ENCODE measurements at places on chromosomes 13 and 19.

DNA sequence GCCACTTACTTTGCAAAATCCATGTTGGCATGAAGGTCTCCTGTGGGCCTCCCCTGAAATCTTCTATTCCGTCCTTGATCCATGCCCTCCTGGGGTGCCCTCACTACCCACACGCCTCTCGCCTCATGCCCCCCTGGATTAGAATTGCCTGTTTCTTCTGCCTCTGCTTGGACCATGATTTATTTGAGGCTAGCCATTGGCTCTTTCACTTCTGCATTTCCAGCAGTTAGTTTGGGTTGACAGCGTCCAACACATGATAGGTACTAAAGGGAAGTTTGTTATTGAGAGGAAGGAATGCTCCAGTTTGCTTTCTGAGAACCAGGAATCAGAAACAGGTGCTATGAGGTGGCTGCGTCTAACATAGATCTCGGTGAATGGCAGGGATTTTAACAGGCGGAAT, 30.5 kb upstream of the TPTE2 start:
- no peak for DNase-seq

DNA sequence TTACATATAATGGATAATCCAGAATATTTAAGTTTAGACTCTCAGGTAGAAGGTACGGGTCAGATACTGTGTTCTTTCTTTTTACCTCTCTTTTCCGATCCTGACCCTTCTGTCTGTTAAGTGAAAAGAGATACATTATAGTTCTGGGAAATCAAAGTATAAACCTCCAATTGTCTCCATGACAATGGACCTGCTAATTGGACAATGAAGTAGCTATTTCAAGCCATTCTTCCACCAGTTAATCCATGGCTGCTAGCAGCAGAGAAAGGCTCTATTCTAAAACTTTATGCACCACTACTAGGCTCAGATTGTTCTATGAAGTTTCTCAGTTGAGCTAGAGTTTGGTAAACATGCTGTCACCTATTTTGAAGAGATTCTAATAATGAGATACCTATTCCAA, 8.3 kb upstream of the NBEA start:
- no peak for DNase-seq

GRCh38 chr13:27665333-27665732, 43.6 kb downstream of the POLR1D start:
- no peak for DNase-seq

GRCh38 chr13:44368599-44369368, 4.8 kb upstream of the SERP2 start:
- no peak for DNase-seq

- DNase-seq, result no peak
These were observed 22.4 kb downstream of the RFXAP start for GRCh38 chr13:36841391-36841790.

- DNase-seq, result no peak
These were observed 21.1 kb downstream of the ELL start for GRCh38 chr19:18500799-18501198.

DNA sequence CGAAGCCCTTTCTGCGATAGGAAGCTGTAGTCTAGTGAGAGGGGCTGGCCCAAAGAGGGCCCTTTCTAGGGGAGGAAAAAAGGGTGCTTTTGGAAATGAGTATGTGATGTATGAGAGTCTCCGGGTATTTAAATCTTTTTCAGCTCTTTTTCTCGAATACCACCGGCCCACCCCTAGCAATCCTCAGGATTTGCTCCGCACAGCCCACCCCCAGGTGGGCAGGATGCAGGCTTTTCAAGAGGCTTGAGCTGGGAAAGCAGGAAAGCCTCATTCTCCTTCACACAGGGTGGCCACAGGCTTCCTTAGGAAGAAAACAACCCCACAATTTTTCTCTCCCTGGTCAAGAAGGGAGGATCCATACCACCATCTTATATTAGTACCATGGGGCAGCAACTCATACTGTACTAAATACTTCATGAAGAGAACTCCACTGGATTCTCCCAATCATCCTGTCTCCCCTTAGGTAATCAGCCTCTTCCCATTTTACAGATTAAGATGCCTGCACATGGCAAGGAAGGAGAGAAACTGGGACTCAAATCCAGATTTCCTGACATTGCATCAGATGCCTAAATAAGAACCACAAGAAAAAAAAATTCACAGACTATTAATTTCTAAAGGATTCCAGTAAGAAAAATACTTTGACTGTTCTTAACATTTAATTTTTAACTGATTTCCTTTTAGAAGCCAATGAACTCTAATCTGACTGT, 84.4 kb downstream of the STK24 start:
- DNase-seq, result no peak

DNA sequence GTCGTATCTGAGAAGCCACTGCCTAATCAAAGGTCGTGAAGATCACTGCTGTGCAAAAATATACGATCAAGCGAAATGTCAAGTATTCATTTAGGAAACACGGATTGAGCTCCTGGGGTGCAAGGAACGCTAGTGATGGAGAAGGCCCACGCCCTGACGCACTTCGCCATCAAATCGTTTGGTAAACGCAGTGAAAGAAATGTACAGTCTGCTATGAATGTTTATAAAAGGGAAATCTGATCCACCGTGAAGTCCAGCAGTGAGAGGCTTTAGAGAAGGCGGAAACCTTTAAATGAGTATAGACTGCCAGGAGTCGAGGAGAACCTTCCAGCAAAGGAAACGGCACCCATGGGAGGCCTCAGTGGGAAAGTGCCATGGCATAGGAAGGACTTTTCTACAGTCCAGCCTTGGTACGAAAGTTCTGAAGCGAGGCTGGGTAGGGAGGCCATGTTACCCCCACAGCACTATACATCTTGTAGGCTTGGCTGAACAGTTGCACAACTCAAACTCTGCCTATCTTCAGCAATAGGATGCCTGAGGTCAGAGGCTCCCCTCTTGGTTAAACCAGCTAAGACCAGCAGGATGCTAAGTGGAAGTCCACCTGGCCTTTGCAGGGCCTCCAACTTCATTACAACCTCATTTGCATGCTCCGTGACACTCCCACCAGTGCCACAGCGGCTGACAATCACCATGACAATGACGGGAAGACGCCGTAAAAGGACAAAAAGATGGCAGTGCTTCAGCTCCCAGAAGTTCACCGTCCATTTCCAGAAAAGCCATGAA, 20.4 kb downstream of the PCID2 start:
- DNase-seq, result no peak

- no peak for DNase-seq
These were observed 123.6 kb downstream of the PCDH9 start for GRCh38 chr13:67106502-67107057.

DNA sequence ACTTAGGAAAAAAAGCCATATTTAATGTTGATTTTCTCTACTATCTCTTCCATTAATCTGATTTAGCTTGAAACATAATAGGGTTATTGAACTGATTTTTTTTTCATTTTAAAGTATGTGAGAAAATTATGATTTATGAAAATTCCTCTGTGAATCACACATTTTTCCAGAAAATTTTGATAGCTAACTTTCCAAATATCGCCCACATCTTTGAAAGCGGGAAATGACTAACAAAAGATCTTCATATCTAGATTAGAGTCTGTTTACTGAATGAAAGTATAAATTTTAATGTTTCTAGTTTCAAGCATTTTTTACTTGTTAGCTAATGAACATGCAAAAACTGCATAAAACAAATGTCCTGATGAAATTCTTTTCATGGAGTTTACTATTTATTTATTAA, 97.4 kb downstream of the POSTN start:
- no peak for DNase-seq

DNA sequence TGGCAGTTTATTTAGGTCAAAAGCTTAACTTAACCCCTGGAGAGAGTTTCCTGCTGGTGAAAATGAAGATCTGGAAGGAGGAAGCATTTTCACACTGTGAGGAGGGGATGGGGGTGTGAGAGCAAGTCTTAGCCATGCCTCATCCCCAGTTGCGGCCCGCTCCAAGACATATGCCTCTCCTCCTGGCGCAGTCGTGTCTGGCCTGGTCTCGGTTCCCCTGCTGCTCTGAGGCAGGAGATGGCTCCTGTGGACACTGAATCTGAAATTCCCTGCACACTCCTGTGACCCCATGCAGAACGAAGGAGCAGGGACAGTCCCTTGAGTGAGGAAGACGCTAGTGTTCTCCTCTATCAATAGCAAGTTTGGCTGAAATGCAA, 360 bp upstream of the ZNF69 start:
- no peak for DNase-seq

- no peak for DNase-seq
These were observed 56.0 kb downstream of the STK24 start for GRCh38 chr13:98520674-98521449.

DNA sequence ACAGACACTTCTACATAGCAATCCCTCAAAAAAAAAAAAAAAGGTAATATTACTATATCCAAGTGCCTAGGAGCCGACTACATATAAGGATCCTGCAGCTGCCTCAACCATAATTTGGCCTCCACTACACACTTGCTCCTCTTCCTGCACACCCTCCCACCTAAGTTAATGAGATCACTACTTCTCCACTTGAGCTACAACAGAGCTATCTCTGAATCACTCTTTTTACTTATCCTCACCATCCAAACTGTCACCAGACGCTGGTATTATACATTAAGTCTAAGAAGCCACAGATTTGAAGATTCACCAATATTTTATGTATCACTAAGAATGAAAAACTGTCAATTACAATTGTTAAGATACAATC, 8.3 kb downstream of the OBI1 start:
- no peak for DNase-seq

GRCh38 chr13:66537417-66537816, 692.7 kb downstream of the PCDH9 start:
- no peak for DNase-seq

DNA sequence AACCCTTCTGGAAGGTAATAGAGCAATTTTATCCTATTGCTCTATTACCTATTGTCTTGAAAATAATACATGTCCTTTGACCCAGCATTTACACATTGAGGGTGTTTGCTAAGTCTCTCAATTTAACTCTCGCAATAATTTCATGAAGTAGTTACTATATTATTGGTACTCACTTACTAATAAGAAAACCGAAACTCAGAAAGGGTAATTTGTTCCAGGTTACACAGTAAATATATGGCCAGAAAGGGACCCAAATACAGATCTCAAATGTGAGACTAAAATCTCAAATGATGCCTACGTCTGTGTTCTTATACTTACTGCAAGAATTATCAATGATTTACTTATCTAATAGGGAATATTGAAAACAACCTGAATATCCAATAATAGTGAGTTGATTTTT, 29.7 kb upstream of the FAM216B start:
- DNase-seq, result no peak

- DNase-seq, result no peak
These were observed 10.3 kb downstream of the AKT2 start for GRCh38 chr19:40274585-40275544.

Measured in activated CD4-positive, CD25-positive, alpha-beta regulatory T cell (primary cell).